ENCODE measurements at places on chromosomes 16 and 17. TPM values are rescaled to one million over a fixed set of nuclear protein-coding genes. Genes with fewer than 3 reads are reported as not detected.

DNA sequence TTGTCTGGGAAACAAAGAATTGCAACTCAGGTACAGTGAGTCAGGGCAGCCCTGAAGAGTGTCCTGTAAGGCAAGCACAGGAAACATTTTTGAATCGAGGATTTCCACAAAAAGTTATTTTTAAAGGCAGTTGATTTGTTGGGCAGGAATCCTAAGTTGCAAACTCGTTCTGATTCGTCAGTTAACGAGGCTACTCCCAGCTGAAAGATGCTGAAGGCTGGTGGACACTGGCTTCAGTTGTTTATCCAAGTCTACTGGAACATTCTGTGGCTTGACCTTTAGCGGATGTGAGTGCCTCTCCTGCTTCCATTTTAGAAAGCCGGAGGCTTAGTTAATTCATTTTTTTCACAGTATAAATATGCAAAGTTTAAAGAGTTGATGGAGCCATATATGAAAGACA, 84.2 kb downstream of the KCNJ12 start:
- no peak overlapping the region for H3K27ac ChIP-seq
- DNase-seq: no peak
- peaks cover 33% of the 10 kb centered on the region for H3K4me1 ChIP-seq
- H3K4me3 ChIP-seq: no peak overlapping the region

The HCRT gene
- not detected for total RNA-seq

GRCh38 chr17:4827399-4827798, 5.7 kb upstream of the MINK1 start:
- H3K4me3 ChIP-seq: no peak overlapping the region
- H3K36me3 ChIP-seq: no peaks in the 10 kb centered on the region
- DNase-seq: no peak
- no peaks in the 10 kb centered on the region for H3K27me3 ChIP-seq

DNA sequence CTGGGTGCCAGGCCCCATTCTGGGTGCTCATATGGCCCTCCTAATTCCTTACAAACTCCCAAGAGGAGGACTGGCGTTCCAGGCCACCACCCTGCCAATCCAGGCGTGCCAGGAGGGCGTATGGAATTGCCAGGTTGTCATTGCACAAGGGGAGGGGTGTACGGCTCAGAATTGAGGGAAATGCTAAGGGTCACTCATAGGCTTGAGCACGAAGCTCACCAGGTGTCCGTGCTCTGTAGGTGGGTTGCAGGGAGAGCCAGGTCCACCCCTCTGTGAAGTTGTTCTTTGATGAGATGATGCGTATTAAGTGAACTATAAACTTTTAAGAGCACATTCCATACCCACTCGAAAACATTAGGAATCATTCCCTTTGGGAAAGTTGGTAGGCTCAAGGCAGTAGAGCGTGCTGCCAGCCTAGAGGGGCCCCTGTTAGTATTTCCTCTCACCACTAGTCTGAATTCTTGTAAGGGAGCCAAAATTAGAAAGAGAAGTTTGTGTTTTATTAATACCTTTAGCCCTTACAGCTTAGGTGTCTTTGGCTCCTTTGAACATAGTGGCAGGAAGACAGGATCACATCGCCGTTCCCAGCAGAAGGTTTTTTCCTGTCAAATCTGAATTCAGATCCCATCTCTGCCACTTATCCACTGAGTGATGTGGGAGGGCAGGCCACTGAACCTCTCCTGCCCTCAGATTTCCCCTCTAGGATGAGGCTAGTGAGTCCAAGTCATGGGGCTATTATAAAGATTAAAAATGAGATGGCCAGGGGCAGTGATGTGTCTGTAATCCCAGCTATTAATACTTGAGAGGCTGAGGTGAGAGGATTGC, 38.7 kb upstream of the NFAT5 start:
- no peak overlapping the region for H3K4me3 ChIP-seq
- no peaks in the 10 kb centered on the region for H3K27me3 ChIP-seq
- peaks cover 32% of the 10 kb centered on the region for H3K4me1 ChIP-seq
- no peak overlapping the region for H3K27ac ChIP-seq
- peaks cover 3% of the 10 kb centered on the region for H3K36me3 ChIP-seq

DNA sequence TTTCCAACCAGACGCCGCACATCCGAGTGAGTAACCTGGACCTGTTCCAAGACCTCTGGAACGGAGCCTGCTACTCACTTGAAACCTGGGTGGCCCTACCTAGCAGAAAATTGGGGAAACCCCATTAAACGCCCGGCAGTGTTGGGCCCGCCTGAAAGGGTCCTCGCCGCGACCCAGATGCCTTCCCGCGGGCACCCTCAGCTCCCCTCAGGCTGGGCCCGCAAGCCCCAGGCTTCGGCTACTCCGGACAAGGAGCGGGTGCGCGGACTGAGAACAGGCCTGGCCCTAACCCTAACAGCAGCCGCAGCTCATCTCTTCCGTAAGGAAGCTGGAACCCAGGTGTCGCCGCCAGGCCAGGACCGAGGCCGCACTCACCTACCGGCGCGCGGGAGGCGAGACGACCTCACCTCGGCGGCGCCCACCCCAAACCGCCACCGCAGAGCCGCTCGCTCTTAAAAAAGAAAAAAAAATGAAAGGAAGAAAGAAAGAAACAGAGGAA, 344 bp downstream of the PSME3IP1 start:
- peaks cover 13% of the 10 kb centered on the region for H3K36me3 ChIP-seq
- H3K27me3 ChIP-seq: no peaks in the 10 kb centered on the region
- H3K4me3 ChIP-seq: peak overlapping the region; percentile 95
- DNase-seq: peak; percentile 46

The DNAAF1 gene
- total RNA-seq: not detected

DNA sequence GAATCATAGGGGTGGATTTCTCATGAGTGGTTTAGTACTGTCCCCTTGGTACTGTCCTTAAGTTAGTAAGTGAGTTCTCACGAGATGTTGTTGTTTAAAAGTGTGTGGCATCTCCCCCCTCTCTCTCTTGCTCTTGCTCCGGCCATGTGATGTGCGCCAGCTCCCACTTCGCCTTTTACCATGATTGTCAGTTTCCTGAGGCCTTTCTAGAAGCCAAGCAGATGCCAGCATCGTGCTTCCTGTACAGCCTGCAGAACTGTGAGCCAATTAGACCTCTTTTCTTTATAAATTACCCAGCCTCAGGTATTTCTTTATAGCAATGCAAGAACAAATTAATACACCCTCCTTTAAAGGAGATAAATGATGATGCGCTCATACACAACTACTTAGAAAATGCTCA, 50.1 kb upstream of the NACA2 start:
- DNase-seq: no peak
- no peaks in the 10 kb centered on the region for H3K4me1 ChIP-seq
- no peak overlapping the region for H3K27ac ChIP-seq
- H3K27me3 ChIP-seq: peaks cover 15% of the 10 kb centered on the region
- no peak overlapping the region for H3K4me3 ChIP-seq

The ATP6V0C gene
- 88.6 TPM for total RNA-seq

- H3K27me3 ChIP-seq: no peaks in the 10 kb centered on the region
- H3K4me1 ChIP-seq: peaks cover 5% of the 10 kb centered on the region
- H3K4me3 ChIP-seq: no peak overlapping the region
- no peaks in the 10 kb centered on the region for H3K36me3 ChIP-seq
- no peak for DNase-seq
Measured at GRCh38 chr16:87254296-87254695, 62.9 kb downstream of the C16orf95 start.

- H3K27me3 ChIP-seq: no peaks in the 10 kb centered on the region
- no peak for DNase-seq
- H3K36me3 ChIP-seq: peaks cover 23% of the 10 kb centered on the region
Measured at GRCh38 chr17:19979917-19980770, 2.5 kb upstream of the AKAP10 start.

DNA sequence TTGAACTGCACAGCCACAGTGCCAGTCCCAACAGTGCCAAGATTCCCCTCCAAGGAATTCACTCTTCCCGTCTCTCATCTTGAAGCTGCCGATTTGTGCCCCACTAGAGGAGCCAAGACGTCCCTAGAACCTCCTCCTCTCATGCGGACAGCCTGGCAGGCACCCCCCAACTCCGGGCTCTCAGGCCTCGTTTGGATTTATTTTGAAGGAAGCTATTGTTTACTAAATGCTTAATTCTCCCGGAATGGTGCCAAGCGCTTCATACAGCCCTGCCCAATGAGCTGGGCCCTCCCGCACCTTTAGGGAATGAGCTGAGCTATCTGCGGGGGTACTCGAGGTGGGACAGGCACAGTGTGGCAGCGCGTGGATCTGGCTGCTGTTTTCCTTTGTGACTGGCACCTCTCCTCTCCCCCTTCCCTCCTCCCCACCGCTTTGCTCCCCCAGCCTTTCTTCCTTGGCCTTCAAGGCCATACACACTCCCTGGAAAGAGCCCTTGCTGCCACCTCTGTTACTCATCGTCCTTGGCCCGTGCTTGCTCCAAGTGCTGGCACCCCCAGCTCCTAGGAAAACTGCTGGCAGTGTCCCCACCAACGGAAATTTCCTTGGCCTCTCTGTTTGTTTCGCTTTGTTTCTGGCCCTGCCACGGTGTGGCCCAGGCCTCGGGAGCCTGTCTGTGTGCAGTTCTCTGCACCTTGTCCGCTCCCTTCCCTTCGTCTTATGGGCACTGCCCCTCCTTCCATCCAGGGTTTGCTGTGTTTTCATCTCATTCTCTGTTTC, 49.9 kb upstream of the CDR2 start:
- no peak for DNase-seq
- H3K36me3 ChIP-seq: peaks cover 43% of the 10 kb centered on the region
- H3K4me3 ChIP-seq: no peak overlapping the region
- H3K4me1 ChIP-seq: no peaks in the 10 kb centered on the region
- H3K27me3 ChIP-seq: no peaks in the 10 kb centered on the region
- no peak overlapping the region for H3K27ac ChIP-seq

- H3K36me3 ChIP-seq: no peaks in the 10 kb centered on the region
- H3K4me1 ChIP-seq: no peaks in the 10 kb centered on the region
- no peak overlapping the region for H3K4me3 ChIP-seq
- DNase-seq: no peak
Measured at GRCh38 chr16:18018376-18018775, 318.2 kb downstream of the NPIPA8 start.

DNA sequence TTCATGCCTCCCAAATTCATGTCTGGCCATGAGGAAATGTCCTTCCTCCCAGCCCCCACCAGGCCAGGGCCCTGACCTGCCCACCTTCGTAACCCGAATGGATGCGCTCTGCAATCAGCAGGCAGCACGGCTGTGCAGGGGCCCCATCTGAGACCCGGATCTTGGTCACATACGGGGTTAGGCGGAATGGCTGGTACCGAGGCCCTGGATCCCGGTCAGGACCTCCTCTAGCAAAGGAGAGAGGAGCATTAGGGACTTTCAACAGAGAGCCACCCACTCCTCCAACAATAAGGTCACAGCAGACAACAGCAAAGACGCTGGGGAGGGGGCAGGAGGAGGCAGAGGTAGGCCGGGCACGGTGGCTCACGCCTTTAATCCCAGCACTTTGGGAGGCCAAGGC, 3.6 kb downstream of the PER1 start:
- H3K4me1 ChIP-seq: peaks cover 21% of the 10 kb centered on the region
- H3K27me3 ChIP-seq: no peaks in the 10 kb centered on the region
- no peak for DNase-seq
- no peak overlapping the region for H3K4me3 ChIP-seq
- H3K27ac ChIP-seq: no peak overlapping the region

- no peaks in the 10 kb centered on the region for H3K4me1 ChIP-seq
- H3K27me3 ChIP-seq: peaks cover 11% of the 10 kb centered on the region
- no peaks in the 10 kb centered on the region for H3K36me3 ChIP-seq
- no peak overlapping the region for H3K27ac ChIP-seq
Measured at GRCh38 chr17:45963889-45964288, 35.2 kb upstream of the STH start.

The PERCC1 gene
- 0.29 TPM for total RNA-seq

- no peak overlapping the region for H3K4me3 ChIP-seq
- no peak overlapping the region for H3K27ac ChIP-seq
- H3K36me3 ChIP-seq: no peaks in the 10 kb centered on the region
- DNase-seq: no peak
Measured at GRCh38 chr17:31916491-31917064, 15.1 kb upstream of the UTP6 start.

- peak; percentile 99 for DNase-seq
- peaks cover 7% of the 10 kb centered on the region for H3K36me3 ChIP-seq
- no peaks in the 10 kb centered on the region for H3K27me3 ChIP-seq
- H3K4me1 ChIP-seq: peaks cover 39% of the 10 kb centered on the region
- peak within 1 kb of the TSS; percentile 94 for H3K4me3 ChIP-seq
- H3K27ac ChIP-seq: peak within 1 kb of the TSS; percentile 99
Measured at GRCh38 chr17:75978938-75979704, at the start of the genes ACOX1 and TEN1. ACOX1 (minus strand) TSS chr17:75979166; CDS start chr17:75979073, 93 bp downstream. TEN1 (plus strand) TSS chr17:75979240; CDS start chr17:75986193, 6,953 bp downstream.

DNA sequence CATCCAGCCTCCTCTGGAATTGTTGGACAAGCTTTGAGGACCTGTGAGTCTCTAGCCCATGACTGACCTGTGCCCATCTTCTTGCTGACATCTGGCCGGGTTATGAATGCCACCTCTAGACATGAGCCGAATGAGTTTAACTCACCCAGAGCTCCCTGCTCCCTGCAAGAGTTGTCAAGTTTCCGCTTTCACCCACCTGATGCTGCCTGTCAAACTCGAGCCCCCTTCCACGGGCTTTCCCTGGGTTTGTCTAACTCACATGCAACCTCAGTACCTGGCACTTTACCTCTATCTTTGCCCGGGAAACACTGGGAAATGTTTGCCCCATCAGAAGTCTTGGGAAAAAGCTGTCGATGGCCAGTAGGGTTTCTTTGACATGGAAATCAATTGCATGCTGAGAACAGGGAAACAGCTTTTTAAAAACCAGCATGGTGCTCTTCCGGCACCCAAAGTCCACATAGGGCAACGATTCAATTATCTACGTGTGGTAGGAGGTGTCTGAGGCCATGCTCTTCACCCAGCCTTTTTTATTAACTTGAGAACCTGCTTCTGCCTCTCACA, 33.8 kb upstream of the DNAH17 start:
- no peaks in the 10 kb centered on the region for H3K36me3 ChIP-seq
- H3K27me3 ChIP-seq: no peaks in the 10 kb centered on the region
- no peak overlapping the region for H3K4me3 ChIP-seq
- H3K4me1 ChIP-seq: no peaks in the 10 kb centered on the region

GRCh38 chr16:78034530-78034929, 12.2 kb downstream of the CLEC3A start:
- H3K4me1 ChIP-seq: no peaks in the 10 kb centered on the region
- no peaks in the 10 kb centered on the region for H3K36me3 ChIP-seq
- H3K27me3 ChIP-seq: peaks cover 4% of the 10 kb centered on the region
- H3K27ac ChIP-seq: no peak overlapping the region

- no peaks in the 10 kb centered on the region for H3K27me3 ChIP-seq
- H3K4me3 ChIP-seq: peak overlapping the region; percentile 83
- no peaks in the 10 kb centered on the region for H3K36me3 ChIP-seq
- H3K4me1 ChIP-seq: peaks cover 5% of the 10 kb centered on the region
- no peak for DNase-seq
- H3K27ac ChIP-seq: peak overlapping the region; percentile 42
Measured at GRCh38 chr16:57985204-57986181, 14.6 kb upstream of the CNGB1 start.
